Hippocampal formation (tissue), 2 donors: ENCODE measurements at places on chromosomes 7 and 10.

- peak; percentile 64 for DNase-seq
Measured at GRCh38 chr10:33008499-33009243, 50.6 kb upstream of the ITGB1 start.

GRCh38 chr7:69256634-69257081 is 341.6 kb upstream of the AUTS2 start:
- DNase-seq, result peak; percentile 38

GRCh38 chr10:48976196-48976595 is 36.6 kb upstream of the LRRC18 start:
- no peak for DNase-seq

DNA sequence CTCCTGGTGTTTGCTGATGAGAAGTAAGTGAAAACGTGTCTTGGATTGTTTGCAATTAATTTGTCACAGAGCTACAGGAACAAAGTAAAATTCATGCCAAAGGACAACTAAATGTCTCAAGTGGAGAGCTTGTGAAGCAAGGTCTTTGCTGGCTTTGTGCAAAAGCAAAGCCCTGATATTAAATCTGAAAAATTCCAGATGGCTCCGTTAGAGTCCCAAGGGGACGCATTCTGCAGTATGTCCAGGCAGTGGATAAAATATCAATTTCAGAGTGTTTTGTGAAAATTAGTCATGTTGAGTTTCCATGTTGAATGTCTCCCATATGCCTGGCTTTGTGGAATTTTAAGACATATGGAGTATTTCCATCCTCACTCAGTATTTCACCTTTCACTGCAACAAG is 102.5 kb upstream of the PTN start:
- DNase-seq, result no peak

DNA sequence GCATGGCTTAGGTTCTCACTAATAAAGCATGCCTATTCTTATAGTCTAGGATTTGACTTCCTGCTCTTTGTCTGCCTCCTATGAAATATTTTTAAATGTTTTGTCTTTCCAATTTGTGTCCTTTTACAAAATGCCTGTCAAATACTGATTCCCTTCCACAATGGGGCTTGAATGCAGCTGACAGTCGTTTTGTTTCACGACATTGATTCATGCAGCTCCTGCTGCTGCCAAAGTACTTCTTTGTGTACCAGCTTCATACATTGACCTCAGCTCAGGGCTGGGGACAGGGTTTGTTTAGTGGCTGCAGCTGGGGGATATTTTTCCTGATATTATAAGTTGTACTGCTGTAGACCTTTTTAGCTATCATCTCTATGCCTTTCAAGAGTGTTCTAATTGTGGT is 371.9 kb upstream of the CHRM2 start:
- peak; percentile 1 for DNase-seq

DNA sequence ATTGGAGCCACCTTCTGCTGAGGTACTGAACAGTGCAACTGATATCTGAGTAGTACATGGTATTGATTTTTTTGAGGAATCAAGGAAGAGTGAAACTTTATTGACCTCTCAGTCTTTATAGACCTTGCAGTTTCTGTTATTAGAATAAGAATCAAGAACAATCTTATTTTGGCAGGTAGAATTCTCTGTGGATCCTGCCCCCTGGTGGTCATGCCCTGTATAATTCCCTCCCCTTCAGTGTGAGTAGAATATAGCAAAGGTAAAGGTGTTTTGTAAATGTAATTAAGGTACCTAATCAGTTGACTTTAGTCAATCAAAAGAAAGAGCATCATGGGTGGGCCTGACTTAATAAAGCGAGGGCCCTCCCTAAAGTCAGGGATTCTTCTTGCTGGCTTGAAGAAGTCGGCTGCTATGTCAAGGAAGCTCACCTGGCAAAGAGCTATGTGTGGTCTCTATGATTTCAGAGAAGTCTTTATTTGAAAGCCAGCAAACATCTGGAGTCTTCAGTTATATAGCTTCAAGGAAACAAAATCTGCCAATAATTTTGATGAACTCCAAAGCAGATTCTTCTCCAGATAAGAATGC is 142.8 kb downstream of the LSM5 start:
- DNase-seq, result no peak

DNA sequence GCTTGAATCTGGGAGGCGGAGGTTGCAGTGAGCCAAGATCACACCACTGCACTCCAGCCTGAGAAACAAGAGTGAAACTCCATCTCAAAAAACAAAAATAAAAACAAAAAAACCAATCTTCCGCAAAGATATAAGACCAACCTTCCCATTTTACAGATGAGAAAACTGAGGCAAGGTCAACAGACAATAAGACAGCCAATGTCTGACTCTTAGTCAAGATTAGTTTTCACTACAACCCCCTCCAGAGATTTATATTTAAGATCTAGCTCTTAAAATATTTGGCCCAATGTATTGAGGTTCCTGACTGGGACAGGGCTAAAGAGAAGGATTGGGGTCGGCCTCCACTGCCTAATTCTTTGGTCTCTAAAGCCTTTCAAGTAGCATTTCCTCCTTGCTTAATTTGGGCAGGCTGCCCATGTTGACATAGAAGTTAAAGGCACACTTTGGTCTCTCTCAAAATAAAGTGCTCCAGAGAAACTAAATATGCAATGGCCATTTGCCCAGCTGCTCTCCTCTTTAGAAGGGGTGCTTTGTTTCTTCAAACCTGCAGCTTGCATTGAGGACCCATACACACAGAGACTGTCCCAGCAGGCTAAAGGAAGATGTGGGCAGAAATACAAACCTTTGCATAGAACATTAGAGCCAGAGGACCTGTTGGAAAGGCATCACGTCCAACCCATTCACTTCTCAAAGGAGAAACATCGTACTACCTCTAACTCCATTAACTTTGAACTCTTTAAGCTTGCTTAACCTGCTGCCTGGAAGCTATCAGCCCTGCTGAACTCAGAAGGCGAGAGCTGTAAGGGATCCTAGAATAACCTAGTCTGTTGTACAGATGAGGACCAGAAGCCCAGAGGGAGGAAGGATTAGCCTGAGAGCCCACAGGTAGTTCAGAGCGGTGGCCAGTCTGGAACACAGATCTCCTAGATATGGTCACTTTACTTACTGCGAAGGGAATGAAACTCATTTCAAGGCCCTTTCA is 3.9 kb downstream of the TECTB start:
- DNase-seq, result no peak

DNA sequence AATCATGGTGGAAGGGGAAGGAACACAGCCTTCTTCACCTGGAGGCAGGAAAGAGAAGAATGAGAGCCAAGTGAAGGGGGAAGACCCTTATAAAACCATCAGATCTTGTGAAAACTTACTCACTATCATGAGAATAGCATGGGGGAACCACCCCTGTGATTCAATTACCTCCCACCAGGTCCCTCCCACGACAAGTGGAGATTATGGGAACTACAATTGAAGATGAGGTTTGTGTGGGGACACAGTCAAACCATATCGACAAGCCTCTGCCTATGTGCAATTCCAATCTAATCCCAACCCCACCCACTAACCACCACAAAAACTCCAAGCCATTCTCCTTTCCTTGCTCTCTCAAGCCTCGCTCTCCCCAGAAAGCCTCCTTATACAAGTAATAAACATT is 69.2 kb downstream of the TAC1 start:
- no peak for DNase-seq

DNA sequence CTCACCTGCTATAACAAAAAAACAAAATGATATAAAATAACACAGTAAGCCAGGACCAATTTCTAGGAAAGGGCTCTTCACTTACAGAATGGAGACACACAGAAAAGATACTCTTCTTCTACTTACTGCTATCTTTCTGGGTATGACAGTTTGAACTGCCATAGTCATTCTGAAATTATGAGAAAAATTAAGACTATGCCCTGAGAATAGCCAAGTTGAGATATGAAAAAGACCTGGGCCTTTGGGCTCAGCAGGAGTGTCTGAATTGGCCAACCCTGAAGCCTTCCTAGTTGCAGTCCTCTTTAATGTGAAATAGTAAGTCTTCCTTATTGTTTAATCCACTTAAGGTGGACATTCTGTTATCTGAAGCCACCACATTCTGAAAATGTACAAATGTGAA is 519.5 kb downstream of the GRID1 start:
- DNase-seq, result no peak

- no peak for DNase-seq
Measured at GRCh38 chr7:145884716-145885514, 231.7 kb upstream of the CNTNAP2 start.

- no peak for DNase-seq
Measured at GRCh38 chr7:29285444-29285793, 90.8 kb downstream of the CHN2 start.

DNA sequence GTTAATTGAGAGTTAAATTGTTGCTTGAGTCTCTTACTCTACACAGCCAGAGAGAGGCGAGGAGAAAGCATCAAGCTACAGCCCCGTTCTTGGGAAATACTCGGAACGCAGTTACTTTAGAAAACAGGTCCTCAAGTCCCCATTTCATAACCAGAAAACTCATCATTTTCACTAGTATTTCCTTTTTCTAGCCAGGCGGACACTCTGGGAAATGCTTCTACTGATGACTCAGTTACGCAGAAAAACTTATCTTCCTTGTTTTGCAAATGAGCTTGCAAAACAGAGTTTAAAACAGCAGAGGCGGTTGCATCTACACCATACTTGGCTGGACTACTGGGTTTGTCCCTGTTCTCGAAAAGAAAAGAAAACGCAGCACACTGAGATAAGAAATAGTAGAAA is 111.4 kb upstream of the FGFR2 start:
- DNase-seq, result no peak

DNA sequence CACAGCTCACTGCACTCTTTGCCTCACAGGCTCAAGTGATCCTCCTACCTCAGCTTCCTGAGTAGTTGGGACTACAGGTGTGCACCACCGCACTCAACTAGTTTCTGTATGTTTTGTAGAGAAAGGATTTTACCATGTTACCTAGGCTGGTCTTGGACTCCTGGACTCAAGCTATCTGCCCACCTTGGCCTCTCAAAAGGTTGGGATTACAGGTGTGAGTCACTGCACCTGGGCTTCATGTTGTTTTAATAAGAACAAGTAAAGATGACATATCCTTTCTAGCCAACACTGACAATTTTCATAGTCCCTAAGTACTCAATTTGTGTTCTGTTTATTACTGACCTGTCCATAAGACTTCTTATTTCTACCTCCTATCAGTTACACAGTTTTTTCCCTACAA is 16.8 kb downstream of the SEMA3C start:
- no peak for DNase-seq

- DNase-seq, result no peak
Measured at GRCh38 chr10:123855008-123855684, 36.5 kb downstream of the CPXM2 start.

DNA sequence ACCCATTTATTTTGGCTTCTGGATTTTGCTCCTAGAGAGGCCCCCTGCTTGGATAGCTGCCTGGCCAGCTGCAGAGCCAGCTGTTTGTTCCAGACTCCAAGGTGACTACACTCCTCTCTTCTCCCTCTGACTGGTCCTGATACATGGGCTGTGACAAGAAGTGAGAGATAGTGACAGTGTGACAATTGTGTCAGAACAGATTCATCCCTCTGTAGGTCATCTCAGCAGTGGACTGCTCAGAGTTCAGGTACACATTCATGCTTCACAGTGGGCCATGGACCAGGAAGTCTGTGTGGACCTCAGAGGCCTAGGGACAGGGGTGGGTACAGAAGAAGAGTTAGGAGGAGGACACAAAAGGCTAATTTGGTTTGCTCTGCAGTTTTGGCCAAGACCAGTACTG is 188.2 kb upstream of the MKLN1 start:
- no peak for DNase-seq

- DNase-seq, result no peak
Measured at GRCh38 chr10:124436191-124436638, 13.6 kb downstream of the NKX1-2 start.

DNA sequence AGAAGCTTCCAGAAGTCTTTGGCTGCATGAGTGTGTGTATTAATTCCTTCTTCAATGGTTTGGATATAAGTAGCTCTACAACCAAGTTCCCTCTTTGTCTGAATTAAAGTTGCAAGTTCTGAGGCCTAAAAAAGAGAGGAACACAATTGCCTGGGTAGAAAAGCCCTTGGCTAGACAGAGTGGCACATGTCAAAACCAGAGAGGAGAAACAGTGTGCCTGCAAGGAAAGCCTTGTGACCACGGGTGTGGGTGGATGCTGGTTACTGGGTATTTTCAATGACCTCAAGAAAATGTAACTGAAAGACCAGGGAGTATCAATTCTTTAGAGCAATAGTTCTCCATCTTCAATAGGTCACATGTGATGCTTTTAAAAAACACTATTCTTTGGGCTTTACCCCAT is 148.3 kb downstream of the SVIL start:
- DNase-seq, result no peak

DNA sequence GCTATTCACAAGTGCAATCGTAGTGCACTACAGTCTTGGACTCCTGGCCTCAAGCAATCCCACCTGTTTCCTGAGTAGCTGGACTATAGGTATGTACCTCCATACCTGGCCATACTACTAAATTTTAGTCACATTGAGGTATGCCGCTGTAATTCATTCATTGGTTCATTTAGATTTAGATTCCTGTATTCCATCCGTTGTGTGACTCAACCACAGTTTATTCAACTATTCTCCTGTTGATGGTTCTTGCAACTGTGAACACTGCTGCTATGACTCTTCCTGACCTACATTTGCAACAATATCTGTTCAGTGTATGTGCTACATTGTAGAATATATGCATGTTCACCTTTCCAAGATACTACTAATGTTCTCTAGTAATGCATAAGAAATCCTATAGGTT is 8.0 kb upstream of the ZCCHC24 start:
- no peak for DNase-seq

DNA sequence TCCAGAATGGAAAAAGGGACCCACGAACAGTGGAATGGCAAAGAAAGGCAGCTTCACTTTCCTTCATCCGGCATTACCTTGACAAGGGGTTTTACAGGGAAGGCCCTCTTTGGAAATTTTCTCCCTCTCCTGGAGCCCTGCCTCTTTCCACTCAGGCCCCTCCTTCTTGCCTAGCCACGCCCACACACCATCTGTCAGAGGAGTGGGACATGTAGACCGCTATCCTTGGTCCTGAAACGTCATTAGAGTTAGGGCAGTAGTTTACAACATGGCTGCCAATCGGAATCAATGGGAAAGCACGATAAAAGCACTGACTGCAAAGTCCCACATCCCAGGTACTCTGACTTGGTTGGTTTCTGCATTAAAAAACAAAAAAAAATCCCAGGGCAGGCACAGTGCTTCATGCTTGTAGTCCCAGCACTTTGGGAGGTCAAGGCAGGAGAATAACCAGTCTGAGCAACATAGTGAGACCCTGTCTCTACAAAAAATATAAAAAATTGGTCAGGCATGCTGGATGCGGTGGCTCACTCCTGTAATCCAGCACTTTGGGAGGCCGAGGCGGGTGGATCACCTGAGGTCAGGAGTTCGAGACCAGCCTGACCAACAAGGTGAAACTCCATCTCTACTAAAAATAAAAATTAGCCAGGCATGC is 96.4 kb downstream of the MARCHF5 start:
- DNase-seq, result no peak

DNA sequence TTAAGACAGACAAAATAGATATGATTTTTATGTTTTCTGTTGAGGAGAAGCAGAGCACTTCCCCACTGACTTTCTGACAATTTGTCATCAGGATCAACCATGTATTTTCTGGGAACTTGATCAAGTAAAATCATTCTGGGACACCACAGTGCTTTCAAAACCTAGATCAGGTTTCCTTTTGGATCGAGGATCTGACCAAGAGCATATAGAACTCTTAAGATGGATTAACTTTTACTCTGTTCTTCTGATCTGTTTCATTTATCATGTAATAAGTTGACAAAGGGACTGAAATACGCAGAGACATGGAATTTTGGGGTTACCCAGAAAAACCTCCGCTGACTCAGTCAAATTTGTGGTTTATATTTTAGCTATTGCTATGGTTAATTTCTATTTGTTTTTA is 136.0 kb upstream of the WNT16 start:
- DNase-seq, result no peak
